ENCODE measurements at places on chromosomes 11 and 22.

- DNase-seq: no peak
These were observed 24.5 kb upstream of the GNB1L start for GRCh38 chr22:19879246-19879570.

GRCh38 chr22:37351232-37351631, 68.9 kb downstream of the CYTH4 start:
- no peak for DNase-seq

DNA sequence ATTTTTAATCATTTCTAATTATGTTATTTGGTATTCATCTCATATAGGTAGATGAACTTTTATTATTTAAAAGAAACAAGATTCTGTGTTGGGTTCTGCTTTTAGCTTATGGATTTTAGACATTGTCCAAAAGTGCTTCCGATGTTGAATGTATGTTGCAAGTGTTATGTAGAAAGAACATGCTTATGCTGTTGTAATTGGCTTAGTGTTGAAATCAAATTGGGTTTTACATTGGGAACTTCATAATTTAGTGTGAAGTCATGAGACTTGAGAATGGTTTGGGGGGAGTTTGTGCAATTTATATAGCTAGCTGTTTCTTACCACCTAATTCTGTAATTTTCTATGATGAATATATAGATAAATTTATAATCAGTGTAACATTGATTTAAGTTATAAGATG, 3.6 kb downstream of the MTMR3 start:
- DNase-seq: no peak

DNA sequence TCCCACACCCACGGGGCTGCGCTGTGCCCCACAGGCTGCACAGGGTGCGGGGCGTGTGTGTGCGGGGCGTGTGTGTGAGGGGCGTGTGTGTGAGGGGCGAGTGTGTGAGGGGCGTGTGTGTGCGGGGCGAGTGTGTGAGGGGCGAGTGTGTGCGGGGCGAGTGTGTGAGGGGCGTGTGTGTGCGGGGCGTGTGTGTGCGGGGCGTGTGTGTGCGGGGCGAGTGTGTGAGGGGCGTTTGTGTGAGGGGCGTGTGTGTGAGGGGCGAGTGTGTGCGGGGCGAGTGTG, 86.7 kb downstream of the WNT7B start:
- DNase-seq: no peak

GRCh38 chr11:57516061-57516443, 550 bp upstream of the SLC43A1 start:
- no peak for DNase-seq

GRCh38 chr11:14288189-14288935, 70.6 kb downstream of the RRAS2 start:
- DNase-seq: no peak

GRCh38 chr11:75161506-75162095, 10.7 kb downstream of the SLCO2B1 start:
- no peak for DNase-seq

- peak; percentile 89 for DNase-seq
These were observed at the start of gene SYVN1 for GRCh38 chr11:65134240-65134951. TSS of gene SYVN1 (minus strand) at chr11:65134519. CDS start at chr11:65133601, 918 bp downstream.

- no peak for DNase-seq
These were observed 150.6 kb downstream of the SPATA19 start for GRCh38 chr11:133694701-133695100.

- DNase-seq: no peak
These were observed 155.9 kb downstream of the CCDC34 start for GRCh38 chr11:27207025-27207650.

DNA sequence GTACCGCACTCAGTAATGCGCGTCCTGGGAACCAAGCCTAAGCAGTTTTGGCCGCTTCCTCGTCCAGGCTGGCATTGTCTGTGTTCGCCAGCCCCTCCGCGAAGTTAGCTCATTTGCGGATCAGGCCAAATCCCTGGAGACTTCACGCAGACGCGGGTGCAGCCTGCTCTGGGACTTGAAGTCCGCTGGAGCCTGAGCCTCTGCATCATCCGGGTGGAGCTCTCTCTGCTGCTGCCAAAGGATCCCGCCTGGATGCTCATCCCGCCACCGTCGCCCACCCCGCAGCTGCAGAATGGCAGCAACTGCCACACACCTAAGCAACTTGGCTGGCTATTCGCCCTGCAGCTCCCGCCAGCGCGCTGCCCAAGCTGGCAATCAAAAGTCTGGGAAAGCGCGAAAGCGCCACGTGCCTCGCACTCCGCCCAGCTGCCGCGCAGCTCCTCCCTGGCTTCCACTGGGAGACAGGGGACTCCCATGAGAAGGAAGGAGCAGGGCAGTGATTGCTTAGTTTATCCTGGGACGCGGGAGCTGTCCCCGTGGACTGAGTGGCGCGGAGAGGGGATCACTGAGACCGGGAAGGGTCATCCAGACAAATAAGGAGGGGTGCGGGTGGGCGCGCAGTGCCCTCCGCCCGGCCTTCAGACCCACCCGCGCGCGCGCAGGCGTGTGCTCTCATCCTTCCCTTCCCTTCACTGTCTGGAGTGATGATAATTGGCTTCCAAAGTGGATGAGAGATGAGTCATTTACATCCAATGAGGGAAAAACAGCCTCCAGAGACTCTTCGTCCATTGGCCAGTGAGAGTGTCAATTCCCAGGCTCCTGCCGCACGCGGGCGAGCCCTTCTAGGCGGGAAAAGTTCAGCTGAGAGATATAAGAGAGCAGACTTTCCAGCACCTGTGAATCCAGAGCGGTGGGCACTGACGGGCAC, 23.2 kb upstream of the GLYATL1B start:
- DNase-seq: no peak

DNA sequence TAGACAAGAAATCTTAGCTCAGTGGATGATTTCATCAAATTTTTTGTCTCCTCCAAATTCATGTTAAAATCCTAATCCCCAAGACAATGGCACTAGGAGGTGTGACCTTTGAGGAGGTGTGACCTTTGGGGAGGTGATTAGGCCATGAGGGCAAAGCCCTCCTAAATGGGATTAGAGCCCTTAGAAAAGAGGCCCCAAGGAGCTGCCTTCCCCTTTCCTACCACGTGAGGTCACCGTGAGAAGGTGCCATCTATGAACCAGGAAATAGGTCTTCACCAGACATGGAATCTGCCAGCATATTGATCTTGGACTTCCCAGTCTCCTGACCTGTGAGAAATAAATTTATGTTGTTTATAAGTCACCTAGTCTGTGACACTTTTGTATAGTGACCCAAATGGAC, 138.7 kb downstream of the TRIM29 start:
- DNase-seq: no peak

DNA sequence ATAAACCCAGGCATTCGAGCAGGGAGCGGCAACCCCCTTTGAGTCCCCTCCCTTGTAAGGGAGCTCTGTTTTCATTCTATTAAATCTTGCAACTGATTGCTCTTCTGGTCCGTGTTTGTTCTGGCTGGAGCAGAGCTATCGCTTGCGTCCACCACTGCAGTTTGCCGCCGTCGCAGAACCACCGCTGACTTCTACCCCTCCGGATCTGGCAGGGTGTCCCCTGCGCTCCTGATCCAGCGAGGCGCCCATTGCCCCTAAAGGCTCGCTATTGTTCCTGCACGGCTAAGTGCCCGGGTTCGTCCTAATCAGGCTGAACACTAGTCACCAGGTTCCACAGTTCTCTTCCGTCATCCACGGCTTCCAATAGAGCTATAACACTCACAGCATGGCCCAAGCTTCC, 10.4 kb upstream of the MS4A7 start:
- no peak for DNase-seq

GRCh38 chr11:44884056-44884455, 66.6 kb downstream of the TP53I11 start:
- no peak for DNase-seq

DNA sequence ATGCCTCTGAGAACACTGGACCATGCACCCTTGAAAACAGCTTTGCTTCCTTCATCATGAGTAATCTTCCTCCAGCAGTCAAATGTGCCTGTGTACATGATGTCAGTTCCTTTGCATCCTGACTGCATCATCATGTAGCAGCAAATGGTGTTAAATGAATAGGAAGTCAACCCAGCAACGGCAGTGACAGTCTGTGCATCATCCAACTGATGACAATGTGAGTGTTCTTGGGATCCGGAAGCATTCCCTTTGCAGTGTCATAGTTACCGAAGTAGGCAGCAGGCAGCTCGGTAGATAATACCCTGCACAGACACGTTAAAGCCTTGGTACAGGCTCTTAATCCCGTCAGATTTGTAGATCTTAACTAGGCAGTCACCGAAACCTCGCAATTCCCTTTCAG, 2.5 kb downstream of the WBP2NL start:
- no peak for DNase-seq

DNA sequence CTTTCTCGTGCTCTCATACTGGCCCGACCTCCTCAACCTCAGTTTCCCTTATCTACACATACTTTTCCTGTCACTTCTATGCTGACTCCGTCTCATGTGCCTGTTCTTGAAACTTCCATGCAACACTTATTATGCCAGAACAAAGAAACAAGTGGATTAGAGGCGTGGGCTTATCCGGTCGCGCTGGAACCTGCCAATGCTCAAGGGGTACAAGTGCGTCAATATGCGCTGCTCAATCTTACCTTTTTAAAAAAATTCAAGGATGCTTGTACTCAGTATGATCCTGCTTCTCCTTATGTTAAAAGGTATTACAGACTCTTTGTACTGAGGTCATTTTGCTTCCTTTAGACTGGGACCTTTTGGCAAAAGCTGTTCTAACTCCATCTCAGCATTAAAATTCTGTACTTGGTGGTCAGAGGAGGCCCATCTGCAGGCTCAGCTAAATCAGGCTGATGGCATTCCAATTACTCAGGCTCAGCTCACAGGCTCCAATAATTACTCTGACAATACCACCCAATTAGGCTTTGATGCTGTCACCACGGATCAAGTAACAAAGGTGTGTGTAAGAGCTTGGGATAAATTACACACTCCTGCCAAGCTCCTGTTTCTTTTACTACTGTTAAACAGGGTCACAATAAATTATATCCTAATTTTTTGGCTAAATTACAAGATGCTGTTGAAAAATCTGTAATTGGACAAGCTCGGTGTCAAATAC, 26.3 kb upstream of the ALDH3B2 start:
- DNase-seq: no peak

DNA sequence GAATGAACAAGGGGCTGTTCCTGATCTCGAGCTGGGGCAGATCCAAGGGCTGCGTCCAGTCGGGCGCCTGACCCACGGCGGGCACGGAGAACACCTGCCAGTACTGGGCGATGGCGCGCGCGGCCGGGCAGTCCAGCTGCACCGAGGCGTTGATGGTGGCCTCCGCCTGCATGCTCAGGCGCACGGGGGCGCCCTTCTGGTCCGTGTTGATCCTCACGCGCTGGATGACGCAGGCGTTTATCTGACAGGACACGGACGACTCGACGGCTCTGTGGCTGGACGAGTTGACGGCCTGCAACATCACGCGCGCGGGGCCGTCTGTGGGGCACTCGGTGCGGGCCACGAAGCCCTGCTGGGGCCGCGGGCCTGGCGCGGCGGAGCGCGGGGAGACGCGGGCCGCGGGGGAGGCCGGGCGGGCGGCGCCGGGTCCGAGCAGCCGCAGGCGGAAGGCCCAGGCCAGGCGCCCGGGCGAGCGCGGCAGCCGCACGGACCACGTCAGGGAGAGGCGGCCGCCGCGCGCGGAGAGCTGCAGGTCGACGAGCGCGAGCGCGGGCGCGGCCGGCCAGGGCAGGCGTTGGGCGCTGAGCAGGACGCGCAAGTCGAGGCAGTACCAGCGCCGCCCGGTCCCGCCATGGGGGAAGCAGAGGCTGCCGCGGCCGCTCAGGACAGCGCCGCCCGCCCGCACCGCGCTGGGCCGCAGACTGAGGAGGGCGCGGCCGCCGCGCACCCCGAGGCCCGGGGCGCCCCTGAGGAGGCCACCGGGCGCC, 511 bp downstream of the PKDREJ start:
- DNase-seq: no peak

DNA sequence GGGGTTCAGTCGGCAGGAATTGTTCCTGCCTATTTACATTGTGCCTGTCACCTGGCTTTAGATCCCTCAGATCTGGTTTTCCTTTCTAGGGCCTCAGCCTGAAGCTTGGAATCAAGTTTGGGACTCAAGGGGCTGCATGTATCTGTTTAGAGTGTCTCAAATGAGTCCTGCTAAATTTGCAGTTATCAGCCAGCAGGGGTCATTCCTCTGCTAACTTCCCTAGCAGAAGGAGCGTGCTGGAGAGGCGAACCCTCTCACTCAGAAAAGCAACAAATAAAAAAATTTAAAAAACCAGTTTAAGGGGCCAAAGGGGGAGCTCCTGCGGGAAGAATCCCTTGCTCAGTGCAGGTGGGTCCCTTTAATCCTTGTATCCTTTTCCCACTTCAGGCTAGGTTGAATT, 1220.2 kb downstream of the JRKL start:
- no peak for DNase-seq
